Activated T-helper 2 cell treated with anti-CD3 and anti-CD28 coated beads, Interferon-gamma antibody, Interleukin-2, Interleukin-4, amounts not matched to agents 10 μg/mL and 5 μg/mL and 100 μg/mL, durations not matched to agents 14 hours and 24 hours and 36 hours (primary cell): ENCODE measurements at places on chromosomes 5 and 9. TPM values are rescaled to one million over a fixed set of nuclear protein-coding genes. Genes with fewer than 3 reads are reported as not detected.

The SIT1 gene
- 90.2 and 92.1 TPM in 2 replicates for total RNA-seq

The MTRR gene
- total RNA-seq, result 61.9 and 71.4 TPM in 2 replicates

The PCSK5 gene
- 1.5 TPM in 2 replicates for total RNA-seq

The VDAC1 gene
- total RNA-seq, result 455 and 459 TPM in 2 replicates

The CCNJL gene
- not detected in 2 replicates for total RNA-seq

- no peak overlapping the region for H3K4me3 ChIP-seq
- H3K36me3 ChIP-seq, result no peaks in the 10 kb centered on the region
- no peak overlapping the region for H3K27ac ChIP-seq
- no peaks in the 10 kb centered on the region for H3K4me1 ChIP-seq
- peaks cover 14% of the 10 kb centered on the region for H3K27me3 ChIP-seq
- no peak for DNase-seq
Observed at GRCh38 chr9:90433398-90433941, 209.2 kb downstream of the DIRAS2 start.
